Islet precursor cell (in vitro differentiated cells): ENCODE measurements at places on chromosomes 2 and 18.

GRCh38 chr2:180124273-180125139 is 117.4 kb upstream of the CWC22 start:
- no peak for DNase-seq

DNA sequence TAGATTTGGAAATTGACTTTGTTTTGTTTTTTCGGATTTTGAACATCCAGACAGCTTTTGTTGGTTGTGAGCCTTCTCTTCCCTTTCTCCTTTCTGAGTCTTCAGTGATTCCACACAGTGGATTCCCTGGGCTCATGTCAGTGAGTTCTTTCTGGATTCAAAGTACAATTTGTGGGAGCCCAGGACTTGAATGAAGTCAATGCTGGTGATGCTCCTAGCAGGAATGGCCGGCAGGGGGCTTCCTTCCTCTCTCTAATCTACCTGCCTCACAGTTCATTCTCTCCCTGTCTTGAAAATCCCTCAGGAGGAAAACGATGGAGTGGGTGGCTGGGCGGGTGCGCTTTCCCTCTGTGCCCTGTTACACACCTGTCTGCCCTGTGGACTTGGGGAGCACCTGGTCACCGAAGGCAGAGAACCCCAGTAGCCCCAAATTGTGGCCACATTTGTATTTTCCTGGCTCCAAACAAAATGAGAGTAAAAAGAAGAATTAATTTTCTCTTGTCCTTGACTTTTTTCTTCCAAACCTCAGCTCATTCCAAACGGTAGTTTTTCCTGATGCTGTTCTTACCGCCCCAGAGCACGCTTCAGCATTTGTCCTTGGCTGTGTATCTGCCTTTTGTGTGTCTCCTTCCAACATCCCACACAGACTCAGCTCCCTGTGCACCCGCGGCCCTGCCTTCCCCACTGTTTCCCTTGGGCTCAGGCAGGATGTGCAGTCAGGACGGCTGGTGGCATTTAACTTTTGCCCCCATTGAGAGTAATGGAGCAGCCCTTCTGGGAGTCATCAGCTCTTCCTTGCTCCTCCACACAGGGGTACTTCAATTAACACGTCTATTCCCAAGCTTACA is 86.6 kb downstream of the MARCO start:
- DNase-seq, result peak; percentile 71

DNA sequence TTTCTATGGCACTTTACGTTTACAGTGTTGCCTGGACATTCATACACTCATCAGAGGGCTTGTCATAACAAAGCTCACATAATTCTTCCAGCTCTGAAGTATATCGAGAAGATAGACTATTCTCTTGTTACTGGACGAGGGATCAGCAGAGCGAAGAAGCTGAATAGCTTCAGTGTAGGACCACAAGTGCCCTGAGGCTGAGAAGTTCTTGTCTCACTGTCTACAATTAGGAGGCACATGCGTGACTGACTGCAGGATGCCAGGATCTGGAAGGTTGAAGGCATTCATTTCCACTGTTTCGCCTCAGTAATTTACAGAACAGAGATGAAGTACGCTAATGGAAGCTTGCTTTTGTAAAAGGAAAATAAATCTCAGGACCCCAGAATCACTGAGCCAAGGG is 9.6 kb downstream of the SH3YL1 start:
- peak; percentile 74 for DNase-seq

DNA sequence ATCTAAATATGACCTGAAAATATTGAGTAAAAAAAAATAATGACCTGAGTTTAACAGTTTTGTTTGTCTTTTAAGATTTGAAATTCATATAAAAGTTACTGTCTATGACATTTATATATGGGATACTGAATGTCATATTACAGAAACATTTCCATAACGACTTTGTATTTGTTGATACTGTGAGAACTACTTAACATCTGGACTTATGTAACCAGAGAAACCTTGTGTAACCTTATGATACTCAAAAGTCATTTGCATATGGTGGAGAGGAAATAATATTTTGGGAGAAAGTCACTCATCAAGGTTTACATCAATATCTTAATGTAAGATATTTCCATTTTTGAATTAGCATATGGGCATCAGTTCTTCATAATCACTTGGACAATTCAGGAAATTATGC is 12.6 kb downstream of the MFSD6 start:
- DNase-seq, result no peak

DNA sequence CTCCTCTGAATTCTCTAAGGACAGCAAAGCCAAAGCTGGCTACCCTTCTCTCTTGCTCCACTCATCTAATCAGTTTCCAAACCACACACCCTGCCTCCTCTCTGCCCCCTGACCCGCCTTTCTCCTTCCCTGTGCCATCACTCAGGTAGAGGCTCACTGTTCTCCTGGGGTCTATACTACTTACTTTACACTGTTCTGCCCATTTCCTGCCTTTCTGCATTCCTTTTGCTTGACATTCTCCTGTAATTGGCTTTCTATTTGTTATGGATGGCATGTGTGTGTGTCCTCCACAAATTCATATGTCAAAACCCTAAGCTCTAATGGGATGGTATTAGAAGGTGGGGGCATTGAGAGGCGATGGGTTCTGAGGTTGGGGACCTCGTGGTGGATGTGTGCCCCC is 675.2 kb upstream of the ID2 start:
- peak; percentile 58 for DNase-seq

- DNase-seq, result peak; percentile 28
Measured at GRCh38 chr2:232255033-232255432, 123.5 kb upstream of the ALPP start.

DNA sequence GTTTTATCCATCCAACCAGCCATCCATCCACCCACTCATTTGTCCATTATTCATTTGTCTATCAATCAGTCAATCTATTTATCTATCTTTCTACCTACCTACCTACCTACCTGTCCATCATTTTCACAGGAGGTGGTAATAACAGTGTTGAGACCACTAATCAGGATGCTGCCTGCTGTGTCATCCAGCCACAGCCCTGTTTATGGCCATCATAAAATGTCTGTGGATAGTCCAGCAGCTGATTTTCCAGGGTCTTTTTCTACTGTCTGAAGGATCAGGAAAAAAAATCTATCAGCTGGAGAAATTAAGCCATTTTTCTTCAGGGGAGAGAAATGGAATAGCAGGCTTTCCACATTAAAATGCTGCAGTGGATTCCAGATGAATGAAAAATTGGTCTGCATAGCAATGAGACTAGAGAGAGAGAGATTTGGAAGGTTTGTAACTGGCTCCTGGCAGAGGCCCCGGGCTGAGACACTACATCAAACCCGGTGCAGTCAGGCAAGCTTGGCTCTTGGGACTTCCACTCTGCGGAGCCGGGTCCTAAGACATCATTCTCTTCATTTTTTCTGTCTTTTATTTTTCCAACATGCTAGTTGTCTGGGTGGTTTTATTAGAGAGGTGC is 33.0 kb upstream of the BOD1L2 start:
- DNase-seq, result no peak

GRCh38 chr18:50014606-50015005 is 180.3 kb downstream of the MYO5B start:
- no peak for DNase-seq

GRCh38 chr18:44093253-44093652 is 587.4 kb upstream of the SETBP1 start:
- no peak for DNase-seq

GRCh38 chr2:24708537-24709152 is 84.5 kb downstream of the PTRHD1 start:
- DNase-seq, result no peak

GRCh38 chr2:86000938-86001312 is 104.8 kb downstream of the POLR1A start:
- peak; percentile 30 for DNase-seq

DNA sequence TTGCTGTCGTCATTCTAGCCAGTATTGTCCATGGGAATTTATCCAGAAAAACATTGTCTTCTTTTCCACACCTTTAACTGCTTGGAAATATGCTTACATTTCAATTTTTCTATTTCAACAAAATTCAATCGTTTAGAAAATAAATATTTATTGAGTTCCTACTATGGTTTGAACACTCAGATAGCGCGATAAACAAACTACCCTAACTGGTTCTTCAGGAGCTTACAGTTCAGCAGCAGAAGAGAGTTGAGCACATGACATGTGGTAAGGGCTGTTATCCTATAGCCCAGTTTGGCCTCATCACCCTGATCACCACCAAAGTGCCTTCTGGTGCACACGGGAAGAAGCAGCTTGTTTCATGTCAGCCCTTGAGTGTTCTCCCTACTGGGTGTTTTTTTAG is 375.2 kb upstream of the SMIM21 start:
- no peak for DNase-seq

- DNase-seq, result no peak
Measured at GRCh38 chr18:9103376-9103873, 926 bp downstream of the NDUFV2 start.

DNA sequence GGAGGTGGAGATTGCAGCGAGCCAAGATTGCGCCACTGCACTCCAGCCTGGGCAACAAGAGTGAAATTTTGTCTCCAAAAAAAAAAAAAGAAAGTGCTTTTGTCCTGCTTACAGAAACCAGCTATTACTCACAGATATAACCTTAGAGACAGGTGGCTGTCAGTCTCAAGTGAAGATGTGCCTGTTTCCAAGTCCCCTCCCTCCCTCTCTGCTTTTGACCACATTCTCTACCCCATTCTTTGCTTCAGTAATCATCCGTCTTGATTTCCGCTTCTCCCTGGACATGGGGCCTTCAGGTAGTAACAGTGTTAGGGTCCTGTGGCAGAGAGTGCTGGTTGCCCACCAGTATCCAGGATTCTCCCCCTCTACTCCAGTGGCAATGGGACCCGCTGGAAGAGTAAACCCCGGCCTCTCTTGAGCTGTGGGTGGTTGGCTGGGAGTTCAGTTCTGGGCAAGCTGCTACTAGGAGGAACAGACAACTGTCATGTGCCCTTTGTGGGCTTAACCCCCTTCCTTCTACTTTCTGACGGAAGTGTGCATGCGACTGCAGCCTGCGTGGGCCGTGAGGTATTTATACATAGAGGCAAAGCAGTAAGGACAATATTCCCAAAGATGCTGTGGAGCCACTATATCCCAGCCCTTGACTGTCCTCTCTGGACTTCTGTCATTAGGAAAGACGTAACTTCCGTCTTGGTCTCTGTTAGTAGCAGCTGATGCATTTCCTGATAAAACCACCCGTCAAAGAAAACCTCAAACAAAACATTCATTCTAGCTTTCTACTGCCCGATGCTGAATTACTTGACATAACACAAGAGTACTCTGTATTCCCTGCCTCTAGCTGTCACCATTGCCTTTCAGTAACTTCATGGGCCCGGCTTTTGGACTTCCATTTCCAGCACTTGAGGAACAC is 17.8 kb downstream of the PDCL3 start:
- no peak for DNase-seq

- DNase-seq, result no peak
Measured at GRCh38 chr2:121480826-121481225, 49.9 kb upstream of the RNU4ATAC start.

GRCh38 chr2:215882689-215883088 is 130.7 kb downstream of the MREG start:
- DNase-seq, result no peak

- DNase-seq, result no peak
Measured at GRCh38 chr18:76522122-76522503, 27.1 kb upstream of the ZNF516 start.

DNA sequence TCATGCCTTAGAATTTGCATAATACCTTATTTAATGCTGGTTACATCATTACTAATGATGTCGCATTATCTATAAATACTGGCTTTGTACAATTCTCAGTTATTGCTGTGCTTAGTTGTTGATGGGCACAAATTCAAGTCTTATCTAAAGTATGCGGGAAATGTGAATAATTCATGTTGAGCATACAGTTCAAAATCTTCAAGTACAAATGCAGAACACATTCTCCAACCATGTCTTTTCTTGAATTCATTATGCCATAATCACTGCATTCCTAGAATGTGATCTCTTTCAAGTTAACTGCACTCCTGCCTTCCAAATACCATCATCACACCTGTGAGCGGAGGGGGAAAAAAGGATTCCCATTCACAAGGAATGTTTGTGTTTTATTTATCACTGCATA is 337.0 kb downstream of the MBD2 start:
- DNase-seq, result no peak

DNA sequence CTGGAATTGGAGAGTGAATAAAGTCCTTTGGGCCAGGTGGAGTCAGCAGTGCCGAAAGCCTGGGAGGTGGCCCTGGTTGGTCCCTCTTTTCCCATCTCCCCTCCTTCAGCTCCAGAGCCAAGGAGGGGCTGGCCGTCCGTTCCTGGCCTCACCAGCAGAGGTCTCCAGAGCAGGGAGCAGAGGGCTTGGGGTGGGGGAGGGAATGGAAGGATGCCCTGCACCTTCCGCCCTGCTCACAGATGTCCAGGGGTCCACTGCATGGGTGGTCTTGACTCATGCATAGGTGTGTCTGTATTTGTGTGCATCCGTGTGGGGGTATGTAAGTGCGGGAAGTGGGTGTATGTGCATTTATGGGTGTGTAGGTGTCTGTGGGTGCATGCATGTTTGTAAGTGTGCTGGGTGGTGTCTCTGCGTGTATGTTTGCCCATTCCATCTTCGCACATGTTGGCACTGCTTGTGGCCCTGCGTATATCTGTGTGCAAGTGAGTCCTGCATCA is 201.8 kb downstream of the ZFP36L2 start:
- DNase-seq, result peak; percentile 86

- no peak for DNase-seq
Measured at GRCh38 chr2:212052412-212053159, 486.0 kb downstream of the ERBB4 start.

DNA sequence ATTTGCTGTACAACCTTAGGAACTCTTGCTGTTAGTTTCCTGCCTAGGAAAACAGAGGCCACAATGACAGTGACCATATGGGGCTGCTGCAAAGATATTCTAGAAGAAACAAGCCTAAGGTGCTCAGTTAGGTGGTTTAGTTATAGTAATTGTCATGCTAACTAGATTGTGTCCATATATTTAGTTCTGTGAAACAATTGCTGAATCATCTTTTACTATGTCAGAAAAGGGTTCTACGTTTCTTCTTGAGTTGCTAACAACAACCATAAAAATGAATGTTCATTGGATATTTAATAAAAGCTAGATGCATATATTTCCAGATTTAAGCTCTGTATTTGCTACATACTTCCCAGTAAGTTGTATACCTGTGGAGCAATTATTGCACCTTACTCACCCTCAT is 597.2 kb upstream of the KLHL29 start:
- no peak for DNase-seq

GRCh38 chr2:79695248-79695647 is 182.4 kb downstream of the CTNNA2 start:
- DNase-seq, result no peak
